ENCODE measurements at places on chromosomes 2 and 18.

DNA sequence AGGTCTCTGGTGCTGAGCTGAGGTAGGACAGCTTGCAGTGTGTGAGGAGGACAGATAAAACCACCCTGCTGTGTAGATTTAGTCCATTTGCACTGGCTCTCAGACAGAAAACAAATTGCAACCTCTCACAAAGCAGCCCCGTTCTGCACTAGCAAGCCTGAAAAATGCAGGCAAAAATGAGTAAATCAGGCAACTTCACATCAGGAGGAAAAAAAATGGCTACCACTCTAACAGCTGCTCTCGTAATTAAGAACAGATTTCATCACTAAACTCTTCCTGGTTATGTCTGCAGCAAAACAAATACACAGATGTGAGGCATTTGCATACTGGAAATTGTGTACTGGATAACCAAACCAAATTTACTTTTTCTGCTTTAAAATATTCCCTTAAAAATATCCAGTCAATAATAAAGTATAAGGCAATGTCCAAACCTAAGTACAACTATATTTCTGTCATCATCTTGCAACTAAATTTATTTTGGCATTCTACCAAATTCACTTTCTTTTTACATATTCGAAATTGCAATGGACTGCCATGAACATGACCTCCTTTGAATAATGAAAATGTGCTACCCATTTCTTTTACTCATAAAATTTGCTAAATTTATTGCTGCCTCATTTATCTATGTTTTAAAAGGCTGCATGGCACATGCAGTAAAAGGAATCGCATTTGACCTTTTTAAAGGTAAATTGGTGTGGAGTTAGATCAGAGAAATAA lies 157.4 kb downstream of the AFF3 start:
- DNase-seq = no peak

DNA sequence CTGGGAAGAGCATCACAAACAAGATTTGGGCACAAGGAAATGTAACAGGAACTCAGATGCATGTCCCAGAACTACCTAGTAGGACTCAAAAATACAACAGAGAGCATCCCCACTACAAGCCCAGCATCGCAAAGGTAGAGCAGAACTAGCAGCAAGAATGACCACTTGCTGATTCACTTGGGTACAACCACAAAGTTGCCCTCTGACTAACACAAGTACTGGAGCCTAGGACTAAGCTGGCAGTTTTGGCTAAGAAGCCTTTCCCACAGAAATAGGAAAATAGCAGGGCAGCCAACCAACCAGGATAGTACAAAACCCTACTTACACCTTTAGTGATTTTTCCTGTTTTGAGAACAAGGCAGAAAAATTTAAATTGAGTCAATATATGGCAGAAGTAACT lies 193.8 kb downstream of the PAX3 start:
- no peak for DNase-seq

DNA sequence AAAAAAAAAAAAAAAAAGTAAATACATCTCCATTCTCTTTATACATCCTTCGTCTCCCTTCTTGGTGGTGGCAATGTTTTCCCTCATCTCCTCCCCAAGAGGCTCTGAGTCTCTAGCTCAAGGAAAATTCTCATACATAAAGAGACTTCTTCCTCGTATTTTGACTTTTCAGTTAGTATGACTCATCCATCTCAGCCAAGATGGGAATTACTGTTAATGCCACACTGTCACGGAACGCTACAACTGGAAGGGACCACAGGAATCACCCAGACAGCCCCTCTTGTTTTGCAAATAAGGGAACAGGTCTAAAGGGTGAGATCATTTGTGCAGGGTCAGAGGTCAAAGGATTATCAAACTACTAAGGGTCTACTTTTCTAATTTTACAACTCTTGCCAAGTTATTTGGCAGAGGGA lies 19.5 kb downstream of the NFE2L2 start:
- no peak for DNase-seq

- DNase-seq = no peak
These were observed 8.2 kb downstream of the PER2 start for GRCh38 chr2:238280083-238280825.

DNA sequence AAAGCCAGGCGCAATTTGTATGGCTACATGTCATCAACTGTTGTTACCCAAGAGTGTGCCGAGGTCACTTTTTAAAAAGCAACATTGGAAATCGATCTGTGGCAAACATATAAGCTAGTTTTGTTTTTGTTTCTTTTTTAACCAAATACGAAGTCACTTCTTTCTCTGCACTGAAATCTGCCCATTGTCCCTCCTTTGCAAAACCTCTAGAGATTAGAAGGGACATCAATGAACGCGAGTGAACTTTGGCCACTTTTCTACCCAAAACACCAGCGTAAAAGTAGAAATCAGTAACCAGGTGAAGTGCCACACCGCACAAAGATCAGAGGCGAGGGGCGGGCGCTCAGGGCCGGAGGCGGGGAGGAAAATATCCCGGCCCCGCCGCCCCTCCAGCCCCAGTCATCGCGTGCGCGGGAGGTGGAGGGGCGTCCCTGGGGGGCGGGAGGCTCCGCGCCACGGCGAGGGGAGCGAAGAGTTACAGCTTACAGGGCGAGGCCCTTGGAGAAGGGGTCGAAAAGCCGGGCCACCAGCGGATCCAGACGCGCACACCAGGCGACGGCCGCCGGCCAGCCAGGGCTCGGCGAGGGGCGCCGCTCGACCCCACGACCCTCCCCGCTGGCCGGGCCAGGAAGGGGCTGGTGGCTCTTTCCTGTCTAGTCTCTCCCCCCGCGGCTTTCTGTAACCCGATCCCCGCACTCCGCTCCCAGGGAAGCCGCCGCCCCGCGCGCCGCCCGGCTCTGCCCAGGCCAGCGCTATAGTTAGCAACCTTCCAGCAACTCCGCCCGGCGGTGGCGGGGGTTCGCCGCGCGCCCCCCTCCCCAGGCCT lies 993 bp downstream of the RBMS1 start:
- peak; percentile 27 for DNase-seq

DNA sequence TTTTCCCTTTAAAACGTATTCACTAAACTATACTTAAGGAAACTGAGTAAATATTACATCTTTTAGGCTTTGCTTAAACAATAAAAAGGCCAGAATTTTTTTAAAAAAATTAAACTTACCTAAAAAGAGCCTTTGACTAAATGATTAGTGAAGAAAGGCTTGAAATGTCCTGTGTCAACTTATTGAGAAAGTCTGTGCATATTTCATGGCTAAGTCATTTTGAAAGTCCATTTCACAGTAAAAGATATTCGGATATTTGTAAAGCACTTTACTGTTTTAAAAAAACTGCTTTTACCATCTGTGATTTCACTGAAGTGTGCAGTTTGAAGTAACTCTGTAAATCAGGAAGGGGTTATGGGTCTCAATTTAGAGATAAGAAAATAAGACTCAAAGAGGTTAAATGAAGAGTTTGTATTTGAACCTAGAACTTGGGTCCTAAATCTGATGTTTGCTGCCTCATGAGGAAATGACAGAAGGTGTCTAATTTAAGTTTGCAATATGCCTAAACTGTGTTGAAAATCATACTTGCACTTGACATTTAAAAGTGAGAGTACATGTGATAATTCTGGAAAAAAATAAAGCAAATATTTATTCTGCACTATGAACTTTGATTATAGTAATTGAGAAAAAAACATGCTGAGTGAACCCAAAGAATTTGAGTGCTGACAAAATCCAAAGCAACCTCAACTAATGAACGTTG lies 50.5 kb downstream of the RAB27B start:
- DNase-seq = no peak

GRCh38 chr2:25817630-25818029 lies 60.7 kb downstream of the ASXL2 start:
- no peak for DNase-seq

DNA sequence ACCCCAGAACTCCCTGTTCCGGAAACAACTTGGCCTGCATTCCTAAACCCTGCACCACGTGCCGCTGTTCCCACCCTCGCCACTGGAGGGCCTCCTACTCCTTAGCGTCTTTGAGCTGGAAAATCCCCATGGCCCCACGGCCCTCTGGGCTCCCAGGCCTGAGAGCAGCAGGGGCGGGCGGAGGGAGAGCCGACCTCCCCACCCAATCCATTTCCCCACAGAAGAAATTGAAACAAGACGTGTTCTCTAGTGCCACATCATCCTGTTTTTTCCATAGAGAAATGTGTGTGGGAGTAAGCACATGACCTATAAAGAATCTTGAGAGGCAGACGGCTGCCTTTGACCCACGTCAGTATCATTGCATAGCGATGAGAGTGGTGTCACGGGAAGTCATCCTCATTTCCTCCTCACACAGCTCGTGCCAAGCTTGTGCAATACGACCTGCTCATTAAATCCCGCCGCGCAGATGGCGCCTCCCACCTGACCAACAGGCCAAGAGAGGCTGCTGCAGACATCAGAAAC lies 79.2 kb downstream of the LAMA1 start:
- DNase-seq = no peak

DNA sequence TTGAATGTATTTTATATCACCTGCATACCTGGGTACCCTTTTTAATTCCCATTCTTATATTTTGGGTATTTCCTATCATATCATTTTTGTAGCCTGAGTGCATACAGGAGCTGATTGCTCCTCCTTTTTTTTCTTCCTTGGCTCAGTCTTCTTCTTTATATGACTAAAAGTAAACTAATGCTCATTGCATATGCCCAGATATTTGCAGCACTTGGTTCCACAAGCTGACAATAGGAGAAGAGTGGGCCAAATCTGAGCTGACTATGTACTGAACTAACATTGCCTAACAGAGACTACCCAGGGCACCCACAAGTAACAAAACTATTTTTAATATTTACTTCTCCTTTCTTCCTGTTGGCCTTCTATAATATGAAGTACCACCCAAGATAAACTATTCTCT lies 131.7 kb upstream of the SPOPL start:
- DNase-seq = no peak

DNA sequence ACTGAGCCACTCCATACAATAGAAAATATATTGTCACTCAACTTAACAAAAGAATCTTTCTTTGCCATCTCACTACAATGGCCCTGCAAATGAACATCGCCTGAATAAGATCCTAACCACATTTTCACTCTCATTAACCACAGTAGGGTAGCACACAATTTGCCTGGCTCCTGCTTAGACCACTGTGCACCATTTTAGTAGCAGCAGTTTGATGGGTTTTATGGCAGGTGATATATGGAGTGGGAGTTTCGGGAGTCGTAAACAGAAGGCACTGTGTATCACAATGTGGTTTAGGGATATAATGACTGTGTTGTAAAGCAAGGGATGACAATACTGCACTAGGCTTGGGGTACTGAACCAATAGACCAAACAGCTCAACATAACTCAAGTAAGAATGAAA lies 617.4 kb downstream of the BCL11A start:
- DNase-seq = no peak

- DNase-seq = no peak
These were observed 33.4 kb downstream of the MYCN start for GRCh38 chr2:15973481-15974401.

- no peak for DNase-seq
These were observed 22.6 kb upstream of the PGAP1 start for GRCh38 chr2:196949116-196949515.

- no peak for DNase-seq
These were observed 147.4 kb downstream of the ZEB2 start for GRCh38 chr2:144372410-144373080.

GRCh38 chr2:42545023-42545721 lies 23.3 kb upstream of the MTA3 start:
- DNase-seq = no peak

DNA sequence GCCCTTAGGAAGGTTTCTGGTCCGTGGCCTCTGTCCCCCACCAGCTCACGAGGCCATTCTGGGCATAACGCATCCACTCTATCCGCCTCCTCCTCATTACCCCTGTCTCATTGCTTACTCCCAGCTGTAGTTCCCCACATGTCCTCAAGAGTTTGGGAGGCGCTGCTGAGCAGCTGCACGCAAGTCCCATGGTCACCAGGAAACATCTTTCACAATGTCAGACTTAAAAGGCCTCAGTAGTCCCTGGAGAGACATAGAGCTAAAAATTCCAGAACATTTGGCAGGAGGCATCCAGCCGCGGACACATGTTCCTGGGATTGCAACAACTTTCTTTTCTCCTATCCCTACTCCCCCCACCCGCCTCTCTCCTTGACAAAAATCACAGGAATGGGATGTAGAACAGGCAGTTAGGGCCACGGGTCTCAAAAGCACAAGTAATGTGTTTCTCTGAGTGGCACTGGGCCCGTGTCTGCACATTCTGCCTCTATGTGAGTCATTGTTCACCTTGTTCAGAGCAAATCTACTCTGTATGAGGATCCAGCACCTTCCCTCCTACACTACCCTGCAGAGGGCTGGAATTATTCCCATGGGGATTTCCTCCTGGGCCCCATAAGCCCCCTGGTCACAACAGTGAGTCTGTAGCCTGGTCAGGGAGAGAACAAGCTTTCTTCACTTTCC lies 8.1 kb downstream of the LBH start:
- peak; percentile 31 for DNase-seq

- no peak for DNase-seq
These were observed 28.3 kb downstream of the TCF4 start for GRCh38 chr18:55559739-55560138.

DNA sequence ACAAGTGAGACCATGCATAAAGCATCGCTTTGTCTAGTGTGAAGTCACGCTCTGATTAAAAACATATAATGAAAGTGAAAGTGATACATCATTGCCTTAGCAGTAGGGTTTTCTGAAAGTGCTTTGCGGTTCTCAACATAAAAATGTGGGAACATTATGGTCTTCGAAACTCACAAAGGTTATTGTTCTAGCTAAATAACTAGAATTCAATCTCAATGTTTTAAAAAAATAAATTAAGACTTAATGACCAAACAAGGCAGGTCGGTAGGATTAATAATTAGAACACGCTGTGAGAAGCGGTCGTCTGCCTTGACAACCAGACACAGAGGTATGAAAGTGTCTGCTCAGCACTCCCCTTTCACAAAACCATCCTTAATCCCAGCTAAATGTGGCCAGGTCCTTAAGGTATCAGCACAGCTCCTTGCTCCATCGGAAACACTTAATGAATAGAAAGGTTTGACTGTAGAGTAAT lies 42.2 kb downstream of the KLHL14 start:
- DNase-seq = no peak

- no peak for DNase-seq
These were observed 24.6 kb downstream of the EML4 start for GRCh38 chr2:42193722-42194187.

DNA sequence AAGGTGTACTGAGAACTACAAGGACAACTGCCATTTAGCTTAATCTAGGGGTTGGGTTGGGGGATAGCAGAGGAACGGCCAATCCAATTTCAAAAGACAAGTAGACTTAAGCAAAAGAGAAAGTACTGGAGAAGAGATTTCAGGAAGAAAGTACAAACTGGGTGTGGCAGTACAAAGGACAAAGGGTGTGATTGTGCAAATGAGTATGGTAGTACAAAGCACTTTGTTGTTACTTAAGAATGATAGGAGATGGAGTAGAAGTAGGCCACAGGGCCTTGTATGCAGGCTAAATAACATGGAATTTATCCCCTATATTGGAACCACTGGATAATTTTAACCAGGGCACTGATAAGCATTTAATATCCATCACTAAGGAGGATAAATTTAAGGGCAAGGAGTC lies 4.7 kb upstream of the ORC2 start:
- no peak for DNase-seq
